ENCODE measurements at places on chromosomes 16 and 17.

- DNase-seq: no peak
These were observed 94.4 kb downstream of the STXBP4 start for GRCh38 chr17:55062921-55063320.

GRCh38 chr17:57289130-57289529, 32.8 kb downstream of the MSI2 start:
- DNase-seq: no peak

GRCh38 chr16:86065711-86066110, 166.7 kb downstream of the IRF8 start:
- DNase-seq: no peak

- no peak for DNase-seq
These were observed 5.1 kb upstream of the RASL10B start for GRCh38 chr17:35726127-35726952.

DNA sequence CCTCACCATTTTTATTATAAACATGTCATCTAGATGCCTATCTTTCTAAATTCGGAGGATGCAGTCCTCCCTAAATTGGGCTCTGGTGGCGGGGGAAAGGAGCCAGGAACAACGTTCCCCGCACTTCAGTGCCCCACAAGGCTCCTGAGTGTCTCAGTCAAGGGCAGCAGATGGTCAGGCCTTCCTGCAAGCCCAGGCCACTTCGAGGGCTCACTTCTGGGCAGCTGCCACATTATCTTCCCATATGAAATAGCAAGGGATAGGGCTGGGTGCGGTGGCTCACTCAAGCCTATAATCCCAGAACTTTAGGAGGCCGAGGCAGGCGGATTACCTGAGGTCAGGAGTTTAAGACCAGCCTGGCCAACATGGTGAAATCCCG, 32.3 kb downstream of the FBXO31 start:
- DNase-seq: no peak

DNA sequence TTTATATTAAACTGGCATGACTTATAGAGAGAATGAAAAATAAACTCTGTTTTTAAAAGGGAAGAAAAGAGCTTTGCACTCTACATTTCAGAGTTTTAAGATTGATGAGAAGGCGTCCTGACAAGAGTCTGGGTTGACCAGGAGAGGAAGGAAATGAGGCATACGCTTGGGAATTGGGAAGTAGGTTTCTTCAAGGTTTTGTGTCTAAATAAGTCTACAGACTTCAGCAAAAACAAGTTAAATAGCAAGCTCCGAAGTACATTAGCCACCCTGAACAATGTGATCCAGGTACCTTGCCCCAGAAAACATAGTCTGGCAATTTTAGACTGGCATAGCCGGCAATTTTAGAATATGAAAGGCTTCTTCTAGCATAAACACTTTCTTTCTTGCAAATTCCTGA, 28.5 kb upstream of the CCDC182 start:
- no peak for DNase-seq

DNA sequence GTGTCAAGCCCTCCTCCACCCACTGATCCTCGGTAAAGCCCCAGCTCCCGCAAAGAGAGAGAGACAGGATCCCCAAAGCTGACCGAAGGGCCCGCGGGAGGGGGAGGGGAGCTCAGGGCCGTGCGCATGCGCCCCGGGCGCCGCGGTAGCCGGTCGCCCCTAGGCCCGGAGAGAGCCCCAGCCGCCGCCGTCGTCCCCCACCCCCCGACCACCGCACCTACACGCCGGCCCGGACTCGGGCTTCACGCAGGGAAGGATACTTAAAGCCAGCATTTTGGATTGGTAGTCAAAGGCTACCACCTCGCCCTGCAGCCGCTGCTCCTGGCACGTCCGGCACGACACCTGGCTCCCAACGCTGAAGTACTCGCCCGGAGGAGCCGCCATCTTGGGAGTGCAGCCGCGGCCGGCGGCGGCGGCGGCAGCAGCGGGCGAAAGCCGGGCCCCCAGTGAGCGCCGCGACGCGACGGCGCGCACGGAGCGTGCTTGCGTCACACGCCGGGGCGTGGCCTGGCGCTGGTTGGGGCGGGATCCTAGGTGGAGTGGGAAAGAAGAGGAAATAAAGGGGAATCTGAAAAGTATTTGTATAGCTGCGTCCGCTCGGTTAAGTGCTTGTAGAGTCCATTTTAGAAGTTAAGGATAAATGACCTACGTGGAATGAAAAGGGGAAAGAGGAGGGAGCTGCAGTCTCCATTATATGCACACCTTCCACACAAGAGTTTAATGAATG, at the start of gene LSM12:
Gene LSM12, minus strand, starts transcription at position 468 of the 727 bp plus-strand sequence. Its CDS starts 84 bp downstream, at position 384.
- DNase-seq: peak; percentile 81

GRCh38 chr17:73874008-73874720, 229.9 kb upstream of the SDK2 start:
- no peak for DNase-seq

GRCh38 chr17:77882481-77883212, 75.9 kb upstream of the TNRC6C start:
- peak; percentile 18 for DNase-seq

GRCh38 chr17:67534941-67535340, 157.9 kb downstream of the PITPNC1 start:
- DNase-seq: no peak

DNA sequence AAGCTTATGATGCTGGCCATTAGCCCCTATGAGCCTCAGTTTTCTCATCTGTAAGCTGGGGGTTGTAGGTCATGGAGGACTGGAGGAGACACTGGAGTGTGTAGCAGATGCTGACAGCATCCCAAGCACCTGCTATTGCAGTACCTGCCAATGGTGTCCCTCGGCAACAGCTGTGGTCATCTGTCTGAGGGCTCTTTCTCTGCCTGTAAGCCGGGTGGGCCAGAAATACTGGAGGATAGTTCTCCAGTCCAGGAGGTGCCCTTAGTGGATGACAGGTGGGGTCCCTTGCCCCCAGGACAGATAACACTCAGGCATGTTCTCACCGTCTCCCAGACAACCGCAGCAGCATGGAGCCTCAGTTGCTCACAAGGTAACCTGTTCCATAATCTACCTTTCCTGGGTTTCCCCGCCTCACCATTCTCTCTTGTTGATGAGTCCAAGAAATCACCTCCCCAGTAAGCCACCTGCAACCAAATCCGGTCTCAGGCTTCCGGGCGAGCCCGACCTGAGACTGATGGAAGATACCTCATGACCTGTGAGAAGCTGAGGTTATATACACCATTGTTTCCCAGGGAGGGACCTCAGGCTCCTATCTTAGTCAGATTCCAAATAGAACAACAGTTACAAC, 23.8 kb downstream of the NLRP1 start:
- DNase-seq: no peak

- no peak for DNase-seq
These were observed 68.9 kb upstream of the METRNL start for GRCh38 chr17:83010206-83011200.

GRCh38 chr16:85394456-85395206, 218.5 kb upstream of the GSE1 start:
- no peak for DNase-seq
